Spleen (tissue), 13 donors: ENCODE measurements at places on chromosomes 6 and 20. TPM values are rescaled to one million over a fixed set of nuclear protein-coding genes. Genes with fewer than 3 reads are reported as not detected.

- no peak overlapping the region for H3K4me3 ChIP-seq
- no peak for DNase-seq
- no peaks in the 10 kb centered on the region for H3K4me1 ChIP-seq
- no peaks in the 10 kb centered on the region for H3K27me3 ChIP-seq
These were observed 275.7 kb downstream of the SOX4 start for GRCh38 chr6:21869085-21869771.

- no peak overlapping the region for H3K27ac ChIP-seq
- no peaks in the 10 kb centered on the region for H3K4me1 ChIP-seq
- no peaks in the 10 kb centered on the region for H3K27me3 ChIP-seq
These were observed 662.2 kb upstream of the HS3ST5 start for GRCh38 chr6:115004982-115005381.

DNA sequence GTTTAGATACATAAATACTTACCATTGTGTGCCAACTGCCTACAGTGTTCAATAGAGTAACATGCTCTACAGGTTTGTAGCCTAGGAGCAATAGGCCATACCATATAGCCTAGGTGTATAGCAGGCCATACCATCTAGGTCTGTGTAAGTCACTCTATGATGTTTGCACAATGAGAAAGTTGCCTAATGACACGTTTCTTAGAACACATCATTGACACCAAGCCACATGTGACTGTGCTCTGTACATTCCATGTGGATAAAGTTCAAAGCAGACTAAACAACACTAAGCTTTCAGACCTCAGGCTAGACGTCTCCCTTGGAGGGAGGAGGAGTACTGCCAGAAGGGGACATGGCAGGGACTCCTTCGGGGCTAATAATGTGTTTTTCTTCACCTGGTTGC is 93.6 kb downstream of the KIF16B start:
- H3K4me1 ChIP-seq: peaks cover 4% of the 10 kb centered on the region
- no peaks in the 10 kb centered on the region for H3K27me3 ChIP-seq
- no peaks in the 10 kb centered on the region for H3K36me3 ChIP-seq

DNA sequence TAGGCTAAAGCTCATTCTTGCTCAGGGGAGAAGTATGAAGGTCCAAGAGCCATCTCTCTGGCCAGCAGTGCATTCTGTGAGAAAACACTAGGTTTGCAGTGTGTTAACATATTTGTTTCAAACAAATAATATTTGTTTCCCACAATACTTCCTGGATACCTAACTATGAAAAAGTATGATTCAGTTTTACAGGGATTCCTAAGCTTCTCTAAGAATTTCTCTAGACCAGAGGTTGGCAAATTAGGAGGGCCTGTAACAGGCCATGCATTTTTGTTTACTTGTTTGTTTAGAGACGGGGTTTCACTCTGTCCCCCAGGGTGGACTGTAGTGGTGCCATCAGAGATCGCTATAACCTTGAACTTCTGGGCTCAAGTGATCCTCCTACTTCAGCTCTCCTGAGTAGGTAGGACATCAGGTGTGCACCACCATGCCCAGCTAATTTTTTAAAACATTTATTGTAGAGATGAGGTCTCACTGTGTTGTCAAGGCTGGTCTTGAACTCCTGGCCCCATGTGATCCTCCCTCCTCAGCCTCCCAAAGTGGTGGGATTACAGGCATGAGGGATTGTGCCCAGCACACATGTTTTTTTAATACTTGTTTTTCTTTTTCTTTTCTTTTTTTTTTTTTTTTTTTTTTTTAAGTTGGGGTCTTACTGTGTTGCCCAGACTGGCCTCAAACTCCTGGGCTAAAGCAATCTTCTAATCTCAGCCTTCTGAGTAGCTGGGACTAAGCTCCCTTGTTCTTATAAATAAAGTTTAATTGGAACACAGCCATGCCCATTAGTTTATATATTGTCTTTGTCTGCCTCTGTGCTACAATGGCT is 71.7 kb downstream of the ADGRG6 start:
- no peak overlapping the region for H3K4me3 ChIP-seq
- peaks cover 4% of the 10 kb centered on the region for H3K4me1 ChIP-seq
- H3K27me3 ChIP-seq: no peaks in the 10 kb centered on the region
- no peak for DNase-seq
- H3K27ac ChIP-seq: no peak overlapping the region
- H3K36me3 ChIP-seq: no peaks in the 10 kb centered on the region

DNA sequence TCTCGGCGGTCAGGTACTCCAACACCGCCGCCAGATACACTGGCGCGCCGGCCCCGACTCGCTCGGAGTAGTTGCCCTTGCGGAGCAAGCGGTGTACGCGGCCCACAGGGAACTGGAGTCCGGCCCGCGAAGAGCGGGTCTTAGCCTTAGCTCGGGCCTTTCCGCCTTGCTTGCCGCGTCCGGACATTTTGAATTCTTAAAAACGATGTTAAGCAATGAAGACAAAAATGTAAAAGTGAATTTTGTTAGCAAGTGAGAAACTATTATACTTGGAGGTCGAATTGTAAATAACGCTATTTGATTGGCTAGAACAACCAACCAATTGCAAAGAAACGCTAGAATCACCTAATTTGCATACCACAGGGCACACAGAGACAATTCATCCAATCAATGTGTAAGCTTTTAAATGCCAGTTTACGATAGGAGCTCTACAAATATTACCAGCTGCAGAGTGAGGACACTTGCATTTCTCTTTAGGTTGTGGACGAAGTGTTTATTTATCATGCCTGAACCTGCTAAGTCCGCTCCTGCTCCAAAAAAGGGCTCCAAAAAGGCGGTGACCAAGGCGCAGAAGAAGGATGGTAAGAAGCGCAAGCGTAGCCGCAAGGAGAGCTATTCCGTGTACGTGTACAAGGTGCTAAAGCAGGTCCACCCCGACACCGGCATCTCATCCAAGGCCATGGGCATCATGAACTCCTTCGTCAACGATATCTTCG is 112.0 kb downstream of the HFE start:
- peaks cover 35% of the 10 kb centered on the region for H3K4me1 ChIP-seq
- H3K27me3 ChIP-seq: no peaks in the 10 kb centered on the region
- peak; percentile 96 for DNase-seq
- peak overlapping the region; percentile 99 for H3K27ac ChIP-seq

The MLIP gene
- not detected for total RNA-seq

The MPIG6B gene
- total RNA-seq: 15.1 TPM

The RBPJL gene
- not detected for total RNA-seq

GRCh38 chr6:50116390-50116789 is 66.7 kb upstream of the DEFB112 start:
- DNase-seq: no peak
- no peaks in the 10 kb centered on the region for H3K27me3 ChIP-seq
- H3K36me3 ChIP-seq: no peaks in the 10 kb centered on the region
- no peaks in the 10 kb centered on the region for H3K4me1 ChIP-seq
- no peak overlapping the region for H3K27ac ChIP-seq

The SEC23B gene
- 54.0 TPM for total RNA-seq

GRCh38 chr6:5995658-5995948 is 11.1 kb downstream of the NRN1 start:
- peaks cover 76% of the 10 kb centered on the region for H3K27me3 ChIP-seq
- no peak for DNase-seq
- H3K4me1 ChIP-seq: peaks cover 63% of the 10 kb centered on the region
- no peaks in the 10 kb centered on the region for H3K36me3 ChIP-seq
- peak overlapping the region; percentile 79 for H3K4me3 ChIP-seq

The SLC32A1 gene
- not detected for total RNA-seq

DNA sequence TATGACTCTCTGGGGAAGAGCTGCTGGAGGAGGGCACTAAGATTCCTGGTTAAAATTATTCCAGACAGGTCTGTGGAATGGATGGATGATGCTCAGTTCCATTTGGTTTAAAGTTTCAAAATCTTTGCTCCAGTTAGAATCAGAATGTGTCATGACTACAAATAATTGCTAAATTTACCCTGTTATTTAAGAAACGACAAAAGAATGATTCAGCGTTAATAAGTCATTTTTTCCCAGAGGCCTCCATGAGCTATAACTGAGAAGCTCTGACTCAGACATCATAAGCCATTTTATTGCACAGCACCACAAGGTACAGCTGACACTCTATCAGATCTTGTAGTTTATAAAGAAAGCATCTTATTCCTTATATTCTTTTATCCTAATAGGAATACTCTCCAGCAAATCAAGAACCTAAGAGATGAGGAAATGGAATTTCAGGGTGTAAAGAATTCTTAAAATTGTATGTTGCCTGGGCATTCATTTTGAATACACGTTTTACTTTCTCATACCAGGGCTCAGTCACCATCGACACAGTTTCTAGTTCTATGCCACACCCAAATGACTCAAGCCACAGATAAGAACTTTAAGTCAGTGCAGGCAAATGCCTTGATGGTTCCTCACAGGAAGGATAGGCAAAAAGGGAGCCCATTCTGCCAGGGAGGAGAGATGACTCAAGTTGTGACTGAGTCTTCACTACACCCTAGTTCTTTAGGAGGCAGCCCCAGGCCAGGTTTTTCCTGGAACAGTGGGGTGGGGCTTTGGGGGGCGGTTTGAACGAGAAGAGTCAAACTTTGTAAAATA is 636.0 kb downstream of the MMUT start:
- H3K27ac ChIP-seq: no peak overlapping the region
- H3K27me3 ChIP-seq: no peaks in the 10 kb centered on the region
- H3K36me3 ChIP-seq: no peaks in the 10 kb centered on the region

- no peak overlapping the region for H3K4me3 ChIP-seq
- H3K4me1 ChIP-seq: no peaks in the 10 kb centered on the region
- no peaks in the 10 kb centered on the region for H3K36me3 ChIP-seq
- peak; percentile 86 for DNase-seq
These were observed 32.6 kb upstream of the PHACTR3 start for GRCh38 chr20:59571551-59572314.

GRCh38 chr20:14700639-14700960 is 363.2 kb upstream of the FLRT3 start:
- no peak overlapping the region for H3K27ac ChIP-seq
- H3K4me1 ChIP-seq: no peaks in the 10 kb centered on the region
- no peaks in the 10 kb centered on the region for H3K27me3 ChIP-seq
- H3K4me3 ChIP-seq: no peak overlapping the region
- DNase-seq: no peak

DNA sequence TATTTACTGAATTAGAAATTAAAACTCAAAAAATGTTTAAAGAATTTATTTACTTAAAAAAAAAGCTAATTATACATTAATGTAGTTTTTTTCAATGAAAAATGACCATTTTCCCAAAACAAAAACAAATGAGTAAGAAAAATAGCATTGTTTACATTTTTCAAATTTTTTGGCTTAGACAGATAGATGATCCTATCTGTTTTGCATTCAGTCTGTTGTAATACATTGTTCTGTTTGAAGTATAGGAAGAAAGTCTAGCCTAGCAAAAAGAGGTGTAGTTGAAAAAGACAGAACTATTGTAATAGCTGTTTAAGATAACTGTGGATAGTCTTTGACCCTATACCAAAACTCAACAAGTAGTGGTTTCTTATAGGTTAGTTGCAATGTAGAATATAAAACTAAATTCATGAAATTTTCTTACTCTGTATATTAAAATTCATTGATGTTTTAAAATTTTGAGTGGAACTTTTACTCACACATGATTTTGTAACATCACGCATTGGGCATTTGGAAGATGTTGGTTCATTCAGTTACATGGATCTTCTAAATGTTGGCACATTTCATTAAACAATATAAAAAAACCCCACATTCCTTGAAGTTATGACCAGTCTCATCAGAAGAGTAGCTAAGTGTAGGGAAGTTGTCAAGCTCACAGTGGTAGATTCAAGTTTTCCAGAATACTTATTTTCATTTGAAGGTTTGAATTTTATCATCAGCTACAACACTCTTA is 62.0 kb downstream of the KCNS1 start:
- no peak overlapping the region for H3K27ac ChIP-seq
- peaks cover 51% of the 10 kb centered on the region for H3K4me1 ChIP-seq
- no peak overlapping the region for H3K4me3 ChIP-seq
- no peak for DNase-seq

The KHDRBS2 gene
- total RNA-seq: 3.2 TPM

DNA sequence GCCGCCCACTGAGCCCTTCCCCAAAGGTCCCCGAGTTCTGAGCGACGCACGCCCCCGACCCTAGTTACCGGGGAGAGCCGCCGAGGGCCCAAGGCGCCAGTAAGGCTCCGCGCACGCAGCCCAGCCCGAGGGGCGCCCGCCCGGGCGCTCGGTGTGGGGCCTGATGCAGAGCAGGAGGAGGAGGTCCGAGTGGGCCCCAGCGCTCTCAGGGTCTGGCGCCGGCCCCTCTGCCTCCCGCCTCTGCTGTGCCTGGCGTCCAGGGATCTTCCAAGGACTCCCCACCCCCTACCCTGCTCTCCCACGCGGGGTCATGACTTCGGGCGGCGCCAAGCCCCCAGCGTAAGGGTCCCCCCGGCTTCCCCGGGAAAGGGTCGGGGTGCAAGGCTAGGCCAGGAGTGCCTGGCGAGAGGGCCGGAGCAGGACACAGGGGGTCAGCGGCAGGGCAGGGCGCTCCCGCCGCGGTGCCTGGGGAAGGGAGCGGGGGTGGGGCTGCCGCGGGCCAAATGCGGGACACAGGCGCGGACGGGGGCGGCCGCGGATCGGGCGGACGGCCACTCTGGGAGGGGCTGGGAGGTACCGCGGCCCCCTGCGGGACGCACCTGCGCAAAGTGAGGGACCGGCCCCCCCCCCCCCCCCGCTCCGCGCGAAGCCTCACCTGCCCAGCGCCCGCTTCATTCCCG is 637 bp downstream of the ABHD12 start:
- H3K36me3 ChIP-seq: no peaks in the 10 kb centered on the region
- peak overlapping the region; percentile 91 for H3K27ac ChIP-seq
- H3K27me3 ChIP-seq: no peaks in the 10 kb centered on the region
- no peaks in the 10 kb centered on the region for H3K4me1 ChIP-seq

GRCh38 chr20:46959821-46960220 is 65.2 kb downstream of the EYA2 start:
- no peaks in the 10 kb centered on the region for H3K36me3 ChIP-seq
- no peaks in the 10 kb centered on the region for H3K4me1 ChIP-seq
- no peak for DNase-seq
- no peak overlapping the region for H3K27ac ChIP-seq
- H3K4me3 ChIP-seq: no peak overlapping the region

- H3K27ac ChIP-seq: no peak overlapping the region
- H3K4me3 ChIP-seq: no peak overlapping the region
- DNase-seq: no peak
These were observed 89.2 kb downstream of the FOXA2 start for GRCh38 chr20:22495172-22495571.

The KLC4 gene
- total RNA-seq: 27.0 TPM

The QRSL1 gene
- total RNA-seq: 27.9 TPM

- DNase-seq: no peak
- H3K36me3 ChIP-seq: no peaks in the 10 kb centered on the region
- no peak overlapping the region for H3K4me3 ChIP-seq
These were observed 107.4 kb downstream of the B3GAT2 start for GRCh38 chr6:70849348-70850069.

The SPDEF gene
- total RNA-seq: not detected

The SLC17A4 gene
- total RNA-seq: not detected

DNA sequence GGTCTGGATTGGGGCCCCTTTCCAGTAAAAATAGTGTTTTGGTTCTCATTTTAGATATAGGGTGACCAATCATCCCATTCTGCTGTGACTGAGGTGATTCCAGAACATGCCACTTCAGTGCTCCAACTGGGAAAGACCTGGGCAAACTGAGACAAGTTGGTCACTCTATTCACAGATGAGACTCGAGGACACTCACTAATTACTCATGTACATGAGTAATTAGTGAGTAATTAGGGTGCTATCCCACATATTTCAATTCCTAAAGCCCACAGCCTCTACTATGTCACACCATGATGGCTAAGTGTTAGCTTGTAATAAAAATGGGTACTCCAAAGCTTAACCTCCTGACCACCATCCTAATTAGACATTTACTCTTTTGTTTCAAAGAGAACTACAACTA is 86.0 kb downstream of the CBLN4 start:
- no peak overlapping the region for H3K27ac ChIP-seq
- no peak for DNase-seq
- no peaks in the 10 kb centered on the region for H3K36me3 ChIP-seq
- H3K4me3 ChIP-seq: no peak overlapping the region
- H3K4me1 ChIP-seq: no peaks in the 10 kb centered on the region
